ENCODE measurements at places on chromosomes 7 and 10. TPM values are rescaled to one million over a fixed set of nuclear protein-coding genes. Genes with fewer than 3 reads are reported as not detected.

DNA sequence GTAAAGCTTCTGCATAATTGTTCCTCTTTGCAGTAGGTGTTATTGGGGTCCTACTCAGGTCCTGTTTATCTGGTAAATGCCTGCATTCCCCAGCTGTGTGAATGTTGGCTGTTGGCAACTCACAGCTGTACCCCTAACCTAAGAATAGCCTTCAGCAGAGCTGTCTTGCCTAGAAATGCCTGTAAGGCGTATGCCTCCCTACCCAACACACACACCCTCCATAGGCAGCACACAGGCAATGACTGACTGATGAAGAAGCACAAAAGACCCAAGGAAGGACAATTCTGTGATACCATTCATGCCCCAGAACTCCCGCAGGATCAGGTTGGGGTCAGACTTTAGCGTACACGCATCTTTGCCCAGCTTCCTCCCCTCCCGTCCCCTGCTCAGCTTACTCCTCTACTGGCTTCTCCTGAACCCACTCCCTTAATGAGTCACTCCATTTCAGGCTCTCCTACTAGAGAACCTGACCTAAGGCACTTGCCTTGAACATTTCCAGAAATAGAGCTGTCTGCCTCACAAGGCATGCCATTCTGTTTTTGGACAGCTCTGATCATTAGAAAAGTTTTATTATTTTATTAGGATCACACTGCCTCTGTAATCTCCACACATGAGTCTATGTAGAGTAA is 99.2 kb upstream of the PIK3CG start:
- no peaks in the 10 kb centered on the region for H3K27me3 ChIP-seq
- H3K36me3 ChIP-seq: no peaks in the 10 kb centered on the region

GRCh38 chr10:26721561-26721960 is 24.1 kb downstream of the PDSS1 start:
- no peaks in the 10 kb centered on the region for H3K4me1 ChIP-seq
- no peaks in the 10 kb centered on the region for H3K36me3 ChIP-seq
- H3K4me3 ChIP-seq: no peak overlapping the region
- H3K27ac ChIP-seq: no peak overlapping the region
- DNase-seq: no peak

DNA sequence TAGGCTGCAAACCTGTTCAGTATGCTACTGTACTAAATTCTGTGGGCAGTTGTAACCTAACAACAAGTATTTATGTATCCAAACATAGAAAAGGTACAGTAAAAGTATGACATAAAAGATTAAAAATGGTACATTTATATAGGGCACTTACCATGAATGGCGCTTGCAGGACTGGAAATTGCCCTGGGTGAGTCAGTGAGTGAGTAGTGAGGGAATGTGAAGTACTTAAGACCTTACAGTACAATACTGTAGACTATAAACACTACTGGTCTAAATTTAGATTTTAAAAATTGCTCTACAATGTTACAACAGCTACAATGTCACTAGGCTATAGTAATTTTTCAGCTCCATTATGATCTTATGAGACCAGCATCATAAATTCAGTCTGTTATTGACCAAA is 146.0 kb upstream of the GNAI1 start:
- no peak for DNase-seq
- H3K27ac ChIP-seq: no peak overlapping the region
- H3K36me3 ChIP-seq: no peaks in the 10 kb centered on the region
- no peak overlapping the region for H3K4me3 ChIP-seq

GRCh38 chr7:44530990-44531389 is 10.1 kb downstream of the NPC1L1 start:
- no peak overlapping the region for H3K4me3 ChIP-seq
- H3K27me3 ChIP-seq: no peaks in the 10 kb centered on the region
- H3K4me1 ChIP-seq: no peaks in the 10 kb centered on the region
- H3K27ac ChIP-seq: no peak overlapping the region
- peak; percentile 48 for DNase-seq
- H3K36me3 ChIP-seq: no peaks in the 10 kb centered on the region

- DNase-seq: no peak
- no peaks in the 10 kb centered on the region for H3K36me3 ChIP-seq
- H3K27ac ChIP-seq: no peak overlapping the region
- H3K4me1 ChIP-seq: no peaks in the 10 kb centered on the region
- no peaks in the 10 kb centered on the region for H3K27me3 ChIP-seq
- no peak overlapping the region for H3K4me3 ChIP-seq
These were observed 360.3 kb upstream of the C7orf33 start for GRCh38 chr7:148230296-148230695.

DNA sequence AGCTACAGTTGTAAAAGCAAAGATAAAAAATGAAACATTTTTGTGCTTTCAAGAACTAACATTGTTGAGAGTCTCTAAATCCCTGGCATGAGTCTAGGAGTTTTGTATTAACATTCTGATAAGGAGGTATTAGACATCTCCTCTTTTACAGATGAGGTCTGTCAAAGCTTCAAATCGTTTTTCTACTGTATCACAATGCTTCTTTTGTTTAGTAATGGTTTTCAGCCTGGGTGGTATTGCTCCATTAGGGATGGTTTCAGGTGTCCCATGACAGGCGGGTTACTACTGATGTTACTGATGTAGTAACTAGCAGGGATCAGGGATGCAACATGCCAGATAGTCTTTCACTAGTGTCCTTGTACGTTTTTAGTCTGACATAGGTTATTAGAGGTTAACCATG is 27.4 kb downstream of the STAM start:
- DNase-seq: no peak
- no peak overlapping the region for H3K4me3 ChIP-seq
- no peaks in the 10 kb centered on the region for H3K36me3 ChIP-seq
- H3K27ac ChIP-seq: no peak overlapping the region
- H3K4me1 ChIP-seq: no peaks in the 10 kb centered on the region

DNA sequence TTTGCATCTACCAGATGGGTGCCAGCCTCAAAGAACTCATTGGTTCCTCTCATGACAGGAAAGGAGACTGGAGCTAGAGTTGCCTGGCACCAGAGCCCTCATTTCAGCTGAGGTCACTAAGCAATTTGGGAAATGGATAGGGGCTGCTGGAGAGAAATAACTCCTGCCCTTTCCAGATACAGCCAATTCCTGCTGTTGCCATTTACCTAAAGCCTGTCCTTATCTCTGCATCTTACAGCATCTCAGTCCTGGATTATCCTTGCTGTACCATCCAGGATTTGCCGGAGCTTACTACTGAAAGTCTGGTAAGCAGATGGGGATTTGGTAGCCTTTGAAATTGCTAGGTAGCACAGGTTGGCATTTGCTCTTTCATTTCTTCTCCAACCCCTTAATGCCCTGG is 31.9 kb upstream of the SMKR1 start:
- no peak overlapping the region for H3K27ac ChIP-seq
- no peaks in the 10 kb centered on the region for H3K27me3 ChIP-seq
- H3K4me1 ChIP-seq: no peaks in the 10 kb centered on the region
- no peak overlapping the region for H3K4me3 ChIP-seq
- DNase-seq: no peak

DNA sequence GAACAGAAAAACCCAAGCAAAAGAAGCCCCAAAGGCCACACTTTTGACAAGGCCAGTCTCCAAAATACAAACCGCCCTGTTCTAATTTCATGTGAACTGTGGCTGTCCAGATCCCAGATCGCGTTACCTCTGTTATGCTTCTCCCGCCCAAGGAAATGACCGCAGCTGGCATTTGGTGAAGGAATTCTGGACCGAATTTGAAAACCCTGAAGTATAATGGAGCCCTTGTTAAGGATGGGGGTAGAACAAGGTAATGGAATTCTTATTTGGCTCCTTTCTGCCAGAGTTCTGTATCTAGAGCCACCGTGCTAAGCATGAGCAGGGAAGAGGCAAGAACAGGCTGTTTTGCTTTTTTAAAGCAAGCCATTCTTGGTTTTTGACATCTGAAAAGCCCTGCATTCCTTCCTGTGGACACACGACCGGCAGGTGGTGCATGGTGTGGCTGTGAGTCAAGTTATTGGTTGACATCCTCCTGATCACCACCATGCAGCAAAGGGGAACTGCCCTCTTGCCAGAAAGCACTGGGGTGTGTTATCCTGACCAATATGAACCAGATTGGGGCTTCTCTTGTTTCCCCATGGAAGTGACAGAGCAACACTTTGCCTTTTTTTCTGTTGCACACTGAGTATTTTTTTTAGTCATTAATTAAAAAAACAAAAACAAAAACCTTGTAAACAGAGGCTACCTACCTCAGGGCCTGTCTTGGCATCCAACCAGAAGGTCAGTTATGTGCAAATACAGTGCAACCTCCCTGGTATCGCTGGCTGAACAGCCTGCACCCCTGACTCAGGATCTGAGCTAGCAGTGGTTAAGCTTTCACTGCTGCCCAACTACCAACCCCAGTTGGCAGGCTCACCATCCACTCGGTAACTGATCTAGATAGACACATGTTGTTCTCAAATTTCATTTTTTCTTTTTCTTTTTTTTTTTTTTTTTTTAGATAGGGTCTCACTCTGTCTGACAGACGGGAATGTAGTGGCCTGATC is 14.2 kb downstream of the UCMA start:
- no peaks in the 10 kb centered on the region for H3K36me3 ChIP-seq
- no peaks in the 10 kb centered on the region for H3K27me3 ChIP-seq
- peak overlapping the region; percentile 52 for H3K27ac ChIP-seq
- no peaks in the 10 kb centered on the region for H3K4me1 ChIP-seq
- no peak overlapping the region for H3K4me3 ChIP-seq

DNA sequence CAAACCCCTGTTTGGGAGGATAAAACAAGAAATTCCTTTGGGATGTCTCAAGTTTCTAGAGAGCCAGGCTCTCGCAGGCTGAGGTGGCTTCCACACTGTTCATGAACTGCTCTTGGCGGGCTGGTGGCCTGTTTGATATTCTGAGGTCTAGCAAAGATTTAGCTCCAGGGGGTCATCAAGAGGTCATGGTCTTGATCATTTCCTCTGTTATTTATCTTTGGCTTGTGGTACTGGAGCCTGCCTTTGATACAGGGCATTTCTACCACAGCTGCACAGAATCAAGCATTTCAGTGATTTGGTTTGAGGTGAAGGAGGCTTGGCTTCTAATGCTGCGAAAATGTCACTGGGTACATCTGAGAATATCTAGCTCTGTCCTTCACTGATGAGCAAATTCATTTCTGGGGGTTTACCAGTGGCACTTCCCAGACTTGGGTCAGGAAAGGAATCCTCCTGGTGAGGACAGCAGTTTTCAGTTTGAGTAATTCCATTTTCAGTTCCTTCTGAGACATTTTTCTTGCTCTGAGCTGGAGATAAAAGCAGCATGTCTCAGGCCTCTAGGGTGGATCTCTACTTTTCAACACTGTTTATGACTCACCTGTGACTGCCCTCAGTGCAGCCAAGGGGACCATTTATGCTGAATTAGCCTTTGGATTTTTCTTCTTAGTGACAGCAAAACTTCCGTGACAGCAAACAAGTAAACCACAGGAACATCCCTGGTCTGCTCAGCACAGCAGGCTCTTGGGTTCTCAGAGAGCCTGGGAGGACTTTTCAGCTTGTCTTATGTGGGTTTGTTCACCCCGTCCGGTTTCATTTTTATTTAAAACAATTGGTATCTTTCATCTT is 312.0 kb downstream of the RNLS start:
- H3K27me3 ChIP-seq: no peaks in the 10 kb centered on the region
- H3K4me1 ChIP-seq: no peaks in the 10 kb centered on the region
- H3K27ac ChIP-seq: peak overlapping the region; percentile 57
- H3K36me3 ChIP-seq: no peaks in the 10 kb centered on the region

DNA sequence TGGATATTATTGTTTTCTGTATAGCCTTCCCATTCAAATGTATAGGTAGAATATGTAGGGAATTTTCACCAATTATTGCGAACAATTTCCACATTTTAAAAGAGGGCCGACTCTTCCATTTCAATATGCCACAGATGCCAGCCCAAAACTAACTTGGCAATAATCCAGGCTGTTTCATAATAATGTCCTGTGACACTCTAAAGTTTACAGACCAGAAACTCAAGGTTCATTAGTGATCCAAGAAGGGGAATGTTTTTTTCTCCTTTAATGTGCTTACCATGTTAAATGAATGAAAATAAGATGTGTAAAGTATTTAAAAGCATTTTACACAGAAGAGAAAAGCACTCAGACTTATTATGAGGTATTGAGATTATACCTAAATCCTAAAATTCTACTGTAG is 63.0 kb upstream of the FAM3C start:
- H3K27ac ChIP-seq: no peak overlapping the region
- H3K4me1 ChIP-seq: no peaks in the 10 kb centered on the region
- DNase-seq: no peak
- H3K36me3 ChIP-seq: no peaks in the 10 kb centered on the region
- no peak overlapping the region for H3K4me3 ChIP-seq

DNA sequence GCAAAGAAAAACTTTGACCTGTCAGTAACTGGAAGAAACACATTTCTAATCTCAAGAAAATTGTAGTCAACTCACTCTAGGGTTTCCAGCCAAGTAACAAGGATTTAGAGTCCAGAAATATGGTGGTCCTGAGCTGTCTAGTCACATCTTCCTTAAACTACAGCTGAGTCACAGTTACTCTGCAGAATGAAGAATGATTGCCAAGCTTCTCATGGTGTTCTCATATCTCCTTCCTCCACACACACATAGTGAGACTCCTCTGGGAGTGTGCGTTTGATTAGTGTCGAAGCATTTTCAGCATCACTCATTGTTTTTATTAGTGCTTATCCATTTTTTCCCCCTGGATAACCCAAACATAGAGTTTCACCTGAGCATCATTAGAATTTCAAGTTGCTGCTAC is 93.1 kb upstream of the CXCL12 start:
- DNase-seq: no peak
- no peaks in the 10 kb centered on the region for H3K27me3 ChIP-seq
- no peaks in the 10 kb centered on the region for H3K4me1 ChIP-seq

DNA sequence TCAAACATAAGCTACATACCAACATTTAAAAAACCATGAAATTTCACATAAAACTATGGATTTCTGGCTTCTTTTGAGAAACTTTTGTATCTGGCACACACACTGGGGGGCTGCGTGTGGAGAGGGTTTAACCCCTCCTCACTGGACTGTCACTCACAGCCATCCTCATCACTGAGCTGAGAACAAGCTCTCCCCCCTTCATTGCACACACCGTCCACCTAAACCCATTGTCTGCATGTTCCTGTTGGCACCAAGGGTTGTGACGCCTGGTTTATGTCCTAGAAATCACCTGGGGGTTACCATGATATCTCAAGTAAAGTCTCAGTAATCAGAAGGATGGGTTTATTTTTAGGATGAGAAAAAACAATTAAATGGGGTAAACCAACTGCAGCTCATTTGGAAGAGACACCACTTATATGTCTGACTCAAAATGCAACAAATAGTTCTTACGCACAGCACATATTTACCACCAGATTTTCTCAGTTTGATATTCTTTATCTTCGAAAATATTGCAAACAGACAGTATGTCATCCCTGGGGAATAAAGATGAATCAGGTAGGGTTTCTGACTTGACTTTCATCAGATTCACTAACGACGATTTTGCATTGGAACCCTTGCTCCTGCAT is 218.5 kb upstream of the KLF6 start:
- H3K27me3 ChIP-seq: no peaks in the 10 kb centered on the region
- DNase-seq: no peak
- no peak overlapping the region for H3K27ac ChIP-seq

The CALHM2 gene
- 38.9 TPM for total RNA-seq

The UMAD1 gene
- 17.7 TPM for total RNA-seq

The PAPOLB gene
- total RNA-seq: 0.15 TPM

The GPR26 gene
- total RNA-seq: not detected

All from breast epithelium (tissue), 4 donors.